SK-N-DZ (cell line): ENCODE measurements at places on chromosomes 11 and 22.

DNA sequence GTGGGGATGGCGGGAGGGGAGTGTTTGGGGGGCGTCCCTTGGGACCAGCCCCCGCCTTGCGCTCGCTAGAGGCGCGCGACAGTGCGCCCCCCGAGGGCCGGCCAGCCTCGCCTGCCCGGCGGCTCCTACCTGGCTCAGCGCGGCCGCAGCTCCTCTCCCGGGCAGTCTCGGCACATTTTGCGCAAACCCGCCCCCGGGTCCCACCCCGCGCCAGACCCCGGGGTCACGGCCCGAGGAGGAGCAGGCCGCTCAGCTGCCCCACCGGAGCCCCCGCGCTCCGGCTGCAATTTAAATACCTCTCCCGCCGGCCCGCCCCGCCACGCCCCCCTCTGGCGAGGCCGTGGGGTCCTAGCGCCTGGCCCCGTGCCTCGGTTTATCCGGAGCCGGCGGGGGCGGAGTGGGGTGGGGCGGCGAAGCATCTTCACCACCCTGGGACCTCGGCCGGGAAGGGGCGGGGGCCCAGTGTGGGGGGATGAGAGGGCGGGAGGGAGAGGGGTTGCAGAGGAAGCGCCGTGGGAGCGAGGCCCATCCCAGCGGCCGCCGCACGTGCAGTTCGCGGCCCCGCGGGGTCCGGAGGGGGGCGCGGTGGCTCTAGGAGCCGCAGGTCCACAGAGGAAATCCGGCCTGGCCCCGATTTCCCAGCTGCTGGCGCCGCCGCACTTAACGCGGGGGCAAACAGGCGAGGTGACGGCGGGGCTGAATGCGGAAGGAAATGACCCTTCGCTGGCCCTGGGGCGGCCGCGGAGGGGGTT, at the start of gene LRRC32:
Gene LRRC32 (minus strand): TSS at position 263 of the 752 bp plus-strand sequence. CDS start 4,793 bp downstream, outside the sequence.
- peak; percentile 54 for DNase-seq

- no peak for DNase-seq
Observed at GRCh38 chr11:94574193-94574961, 7.2 kb downstream of the PIWIL4 start.

DNA sequence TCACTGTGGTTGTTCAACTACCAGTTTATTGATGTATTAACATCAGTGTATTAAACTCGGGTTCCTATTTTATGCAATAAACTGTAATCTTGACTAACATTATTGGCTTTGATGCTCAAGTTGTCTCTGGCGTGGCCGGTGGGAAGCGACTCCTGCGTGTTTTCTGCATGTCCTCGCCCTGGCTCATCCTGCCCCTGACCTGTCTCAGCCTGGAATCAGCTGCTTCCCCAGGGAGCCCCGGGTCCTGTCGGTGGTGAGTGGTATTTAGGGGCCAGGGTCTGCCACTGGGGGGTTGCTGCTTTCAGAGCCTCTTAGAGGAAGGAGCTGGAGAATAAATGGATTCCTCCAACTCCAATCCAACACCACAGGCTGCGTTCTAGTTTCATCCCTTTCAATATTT, 22.5 kb downstream of the IFITM10 start:
- no peak for DNase-seq

DNA sequence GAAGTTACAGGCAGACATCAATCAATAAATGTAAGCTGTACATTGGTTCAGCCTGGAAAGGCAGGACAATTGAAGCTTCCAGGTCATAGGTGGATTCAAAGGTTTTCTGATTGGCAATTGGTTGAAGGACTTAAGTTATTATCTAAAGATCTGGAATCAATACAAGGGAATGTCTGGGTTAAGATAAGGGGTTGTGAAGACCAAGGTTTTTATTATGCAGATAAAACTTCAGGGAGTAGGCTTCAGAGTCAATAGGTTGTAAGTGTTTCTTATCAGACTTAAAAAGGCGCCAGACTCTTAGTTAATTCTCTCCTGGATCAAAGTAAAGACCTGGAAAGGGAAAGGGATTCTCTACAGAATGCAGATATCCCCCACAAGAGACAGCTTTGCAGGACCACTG, 935.4 kb downstream of the TBC1D22A start:
- no peak for DNase-seq

DNA sequence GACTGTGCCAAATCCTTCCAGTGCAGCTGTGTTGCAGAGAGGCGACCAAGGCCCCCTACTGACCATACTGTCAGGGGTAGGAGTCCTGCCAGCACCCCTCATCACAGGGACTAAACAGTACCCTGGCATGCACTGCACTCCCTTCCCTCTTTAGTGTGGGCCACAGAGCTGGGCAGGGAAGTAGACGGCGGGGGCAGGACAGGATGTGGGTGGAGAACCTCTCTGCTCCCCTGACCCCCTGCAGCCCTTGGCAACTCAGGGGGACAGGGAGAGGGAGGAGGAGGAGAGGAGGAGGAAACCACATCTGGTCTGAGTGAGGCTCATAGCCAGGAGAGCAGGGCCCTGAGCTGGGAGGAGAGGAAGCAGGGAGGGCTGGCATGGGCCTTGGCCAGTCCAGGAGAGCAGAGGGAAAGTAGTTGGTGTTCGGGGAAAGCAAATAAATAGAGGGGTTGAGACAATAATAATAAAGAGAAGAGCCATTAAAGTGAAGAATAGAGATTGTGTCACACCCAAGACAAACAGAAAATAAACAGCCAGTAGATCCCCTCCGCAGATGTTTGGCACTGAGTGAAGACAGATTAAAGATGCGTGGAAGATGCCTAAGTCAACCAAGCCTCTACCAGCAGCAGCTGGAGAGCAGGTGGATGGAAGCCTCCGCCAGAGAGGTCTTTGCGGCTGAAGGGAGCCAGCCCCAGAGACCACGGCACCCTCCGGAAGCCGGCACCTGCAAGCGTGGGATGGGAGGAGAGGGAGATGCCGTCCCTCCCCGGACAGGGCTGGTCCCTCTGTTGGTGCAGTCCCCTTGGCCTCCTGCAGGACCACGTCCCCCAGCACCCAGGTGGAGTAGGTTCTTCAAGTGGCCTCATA, 61.5 kb downstream of the RPUSD4 start:
- no peak for DNase-seq

DNA sequence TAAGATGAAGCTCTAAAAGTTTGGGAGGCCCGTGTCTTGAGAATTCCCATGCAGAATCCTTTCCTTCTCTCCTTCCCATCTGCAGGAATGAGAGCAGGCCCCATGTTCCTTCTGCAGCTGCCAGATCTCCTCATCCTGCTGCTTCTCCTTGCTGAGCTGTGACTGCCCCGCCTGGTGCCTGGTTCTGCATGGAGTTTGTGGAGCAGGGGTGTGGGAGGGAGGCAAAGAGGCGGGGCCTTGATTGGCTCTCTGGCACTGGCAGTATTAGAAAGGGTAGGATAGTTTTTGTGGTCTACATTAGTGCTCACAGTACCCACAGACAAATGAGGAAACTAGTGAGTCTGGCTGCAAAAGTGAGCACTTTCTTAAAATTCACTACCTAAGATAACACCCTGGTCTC, 91.1 kb upstream of the CLPB start:
- DNase-seq, result no peak

DNA sequence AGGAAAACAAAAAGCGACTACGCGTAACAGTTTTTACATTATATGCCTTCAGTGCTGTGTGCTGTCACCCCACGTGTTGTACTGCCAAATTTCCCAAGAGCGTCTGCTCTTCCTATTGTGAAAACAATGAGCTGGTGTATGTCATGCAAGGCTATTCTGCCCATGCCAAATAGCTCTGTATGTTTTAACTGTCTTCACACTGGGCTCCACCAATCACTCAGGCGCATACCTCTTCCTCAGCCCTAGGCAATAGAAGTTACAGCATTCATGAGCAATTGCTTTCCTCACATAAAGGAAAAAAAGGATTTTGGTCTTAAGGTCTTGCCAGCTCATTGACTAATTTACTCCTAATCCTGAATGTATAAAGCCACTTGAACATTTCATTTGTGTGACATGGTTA, 606.8 kb downstream of the NTM start:
- DNase-seq, result no peak

DNA sequence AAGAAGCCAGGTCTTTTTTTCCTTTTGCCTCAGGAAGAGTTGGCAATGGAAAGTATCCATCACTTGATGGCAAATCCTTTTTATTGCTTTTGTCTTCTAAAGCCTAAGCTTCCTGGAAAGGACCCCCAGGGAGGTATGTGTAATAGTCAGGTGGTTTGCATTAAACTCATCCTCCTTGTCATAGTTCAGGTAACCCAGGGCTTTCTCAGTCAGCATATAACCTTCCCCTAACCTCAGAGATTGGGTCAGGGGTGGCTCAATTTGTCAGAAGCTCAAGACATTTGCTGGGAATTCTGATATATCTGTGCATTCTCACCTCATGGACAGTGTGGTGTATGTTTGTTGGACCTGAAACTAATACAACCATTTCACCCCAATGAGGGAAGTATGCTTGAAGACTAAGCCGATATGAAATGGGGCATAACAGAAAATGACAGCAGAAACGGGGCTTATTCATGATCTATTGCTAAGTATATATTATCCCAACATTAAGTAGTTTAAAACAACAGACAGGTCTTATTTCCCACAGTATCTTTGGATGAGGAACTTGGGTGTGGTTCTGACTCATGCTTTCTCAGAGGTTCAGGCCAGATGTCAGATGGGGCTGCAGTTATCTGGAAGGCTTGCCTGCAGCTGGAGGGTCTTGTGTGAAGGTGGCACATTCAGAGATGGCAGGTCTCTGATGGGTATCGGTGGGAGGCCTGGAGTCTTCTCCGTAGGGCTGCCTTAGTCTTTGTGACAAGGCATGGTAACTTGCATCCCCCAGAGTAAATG, 135.8 kb upstream of the SPON1 start:
- DNase-seq, result no peak

DNA sequence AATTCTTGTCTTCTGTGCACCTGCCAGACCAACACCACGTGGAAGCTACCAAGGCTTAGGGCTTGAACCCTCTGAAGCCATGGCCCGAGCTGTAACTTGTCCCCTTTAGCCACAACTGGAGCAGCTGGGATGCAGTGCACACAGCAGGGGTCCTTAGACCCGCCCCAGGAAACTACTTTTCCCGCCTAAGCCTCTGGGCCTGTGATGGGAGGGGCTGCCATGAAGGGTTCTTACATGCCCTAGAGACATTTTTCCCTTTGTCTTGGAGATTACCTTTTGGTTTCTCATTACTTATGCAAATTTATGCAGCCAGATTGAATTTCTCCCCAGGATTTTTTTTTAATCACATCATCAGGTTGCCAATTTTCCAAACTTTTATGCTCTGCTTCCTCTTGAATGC, 9.7 kb downstream of the PATE3 start:
- DNase-seq, result no peak

DNA sequence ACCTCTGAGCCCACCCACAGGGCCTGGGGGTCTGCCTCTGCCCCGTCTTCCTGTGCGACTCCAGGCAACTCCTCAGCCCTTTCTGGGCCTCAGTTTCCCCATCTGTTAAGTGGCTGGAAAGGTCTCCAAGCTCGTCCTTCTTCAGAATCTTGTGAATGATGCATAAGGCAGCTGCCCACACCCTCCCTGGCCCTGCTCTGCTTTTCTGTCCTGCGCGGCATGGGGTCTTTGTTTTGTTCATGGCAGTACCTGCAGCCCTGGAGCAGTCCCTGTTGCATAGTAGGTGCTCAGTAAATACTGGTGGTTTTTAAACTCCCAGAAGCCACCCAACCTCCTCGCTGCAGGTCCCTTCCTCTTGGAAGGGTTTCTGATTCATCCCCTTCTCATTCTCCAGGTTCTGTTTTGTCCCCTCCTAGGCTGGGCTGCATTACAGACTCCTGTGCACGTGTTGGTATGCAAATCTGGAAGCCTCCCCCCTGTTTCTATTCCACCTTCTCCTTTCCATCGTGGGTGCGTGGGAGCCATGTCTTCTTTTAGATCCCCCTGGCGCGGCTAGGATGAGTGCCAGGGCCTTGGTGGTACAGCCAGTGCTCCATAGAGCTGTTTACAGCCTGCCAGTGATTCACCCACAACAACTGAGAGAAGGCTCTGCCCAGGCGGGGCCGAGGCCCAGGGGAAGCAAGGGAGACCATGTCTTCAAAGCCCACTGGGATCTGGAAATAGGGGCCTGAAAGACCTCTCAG, 19.3 kb upstream of the SYT7 start:
- no peak for DNase-seq

DNA sequence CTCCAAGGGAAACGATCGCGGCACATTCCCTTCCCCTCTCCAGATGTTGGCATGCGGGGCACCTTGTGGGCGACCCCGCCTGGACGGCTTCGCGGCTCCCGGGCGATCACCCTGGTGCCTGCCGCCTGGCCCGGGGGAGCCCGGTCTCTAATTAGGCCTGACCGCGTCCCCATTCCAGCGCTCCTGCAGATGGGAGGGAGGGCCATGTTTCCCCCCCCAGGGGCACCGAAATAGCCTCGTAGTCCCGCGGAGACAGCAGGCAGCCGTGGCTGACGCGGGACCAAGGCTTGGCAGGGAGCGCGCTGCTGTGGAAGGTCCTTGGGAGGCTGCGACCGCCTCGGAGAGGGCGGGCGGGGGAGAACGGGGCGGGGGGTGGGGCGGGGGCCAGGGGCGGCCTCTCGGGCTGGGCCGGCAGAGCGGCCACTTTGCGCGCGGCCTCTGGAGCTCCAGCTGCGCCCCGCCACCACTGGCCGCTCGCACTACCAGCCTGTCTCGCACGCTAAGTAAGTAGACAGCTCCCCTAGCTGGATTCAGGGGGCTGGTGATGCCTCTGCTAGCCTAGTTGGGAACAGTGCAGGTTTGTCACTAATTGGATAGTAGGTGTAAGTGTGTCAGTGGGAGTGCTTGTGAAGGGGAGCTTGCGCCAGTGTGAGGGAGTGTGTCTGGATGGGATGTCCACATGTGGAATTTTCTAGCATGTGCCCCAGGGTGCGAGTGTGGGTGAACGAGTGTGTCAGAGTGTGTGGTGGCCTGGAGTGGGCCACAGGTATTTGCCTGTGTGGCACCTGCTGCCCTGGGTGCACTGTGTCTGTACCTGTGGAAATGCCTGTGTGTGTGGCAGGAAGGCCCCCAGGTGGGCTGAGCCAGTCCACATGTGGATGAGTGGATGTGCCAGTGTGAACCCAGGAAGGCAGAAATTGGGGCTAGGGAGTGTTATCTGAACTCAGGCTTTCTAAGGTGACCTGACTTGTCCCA, at the start of gene INSC:
Gene INSC (plus strand): TSS at position 423 of the 975 bp plus-strand sequence. CDS start 34,252 bp downstream, outside the sequence.
- no peak for DNase-seq

DNA sequence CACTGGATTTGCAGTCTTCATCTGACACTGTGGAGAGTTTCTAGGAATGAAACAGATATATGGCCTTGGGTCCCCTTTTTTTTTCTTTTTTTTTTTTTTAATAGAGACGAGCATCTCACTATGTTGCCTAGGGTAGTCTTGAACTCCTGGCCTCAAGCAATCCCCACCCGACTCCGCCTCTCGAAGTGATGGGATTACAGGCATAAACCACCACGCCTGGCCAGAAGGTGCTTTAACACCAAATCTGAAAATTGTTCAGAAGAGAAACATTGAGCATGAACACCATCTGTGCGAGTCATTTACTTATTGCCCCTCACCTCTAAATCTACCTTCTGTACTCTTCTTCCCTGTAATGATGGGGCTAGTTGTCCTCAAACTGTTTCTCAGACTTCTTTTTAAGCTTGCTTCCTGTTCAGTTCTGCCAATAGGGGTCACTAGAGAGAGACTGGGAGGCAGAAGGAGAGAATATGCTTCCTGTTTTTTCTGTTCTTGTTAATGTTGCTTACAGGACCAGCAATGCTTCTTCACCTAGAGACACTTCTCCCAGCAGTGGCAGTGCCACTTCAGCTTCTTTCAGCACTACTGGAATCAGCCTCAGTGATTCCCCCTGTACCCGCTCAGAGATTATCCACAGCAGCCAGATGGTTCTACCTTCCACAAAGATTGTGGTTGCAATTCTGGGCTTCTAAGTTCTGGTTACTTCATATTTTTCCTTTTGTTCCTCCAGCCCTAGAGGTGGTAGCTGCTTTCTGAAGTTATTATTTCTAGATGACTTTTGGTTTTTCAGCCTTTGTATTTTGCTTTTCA, 20.8 kb upstream of the ZBED5 start:
- peak; percentile 55 for DNase-seq
